ENCODE measurements at places on chromosomes 2 and 18.

DNA sequence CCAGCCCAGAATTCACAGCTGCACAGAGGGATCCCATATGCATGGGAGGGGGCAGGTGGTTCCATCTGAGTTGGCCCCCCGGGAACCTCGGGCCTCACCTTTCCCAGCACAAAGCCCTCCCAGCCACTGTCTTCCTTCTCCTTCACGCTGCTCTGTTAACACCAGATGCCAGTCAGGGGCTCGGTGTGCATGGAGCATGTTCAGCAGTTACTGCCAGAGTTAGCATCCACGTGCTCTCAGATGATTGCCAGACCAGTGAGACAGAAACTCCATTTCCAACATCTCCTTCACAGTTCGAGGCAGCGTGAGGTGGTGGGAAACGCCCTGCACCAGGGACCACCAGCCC lies 101.0 kb downstream of the PTGR3 start:
- DNase-seq = no peak

- DNase-seq = no peak
These were observed 87.3 kb upstream of the SPHKAP start for GRCh38 chr2:228268756-228269155.

GRCh38 chr2:178401994-178402437 lies 49.0 kb downstream of the PRKRA start:
- DNase-seq = no peak

GRCh38 chr2:2896011-2896410 lies 481.6 kb downstream of the EIPR1 start:
- DNase-seq = no peak

DNA sequence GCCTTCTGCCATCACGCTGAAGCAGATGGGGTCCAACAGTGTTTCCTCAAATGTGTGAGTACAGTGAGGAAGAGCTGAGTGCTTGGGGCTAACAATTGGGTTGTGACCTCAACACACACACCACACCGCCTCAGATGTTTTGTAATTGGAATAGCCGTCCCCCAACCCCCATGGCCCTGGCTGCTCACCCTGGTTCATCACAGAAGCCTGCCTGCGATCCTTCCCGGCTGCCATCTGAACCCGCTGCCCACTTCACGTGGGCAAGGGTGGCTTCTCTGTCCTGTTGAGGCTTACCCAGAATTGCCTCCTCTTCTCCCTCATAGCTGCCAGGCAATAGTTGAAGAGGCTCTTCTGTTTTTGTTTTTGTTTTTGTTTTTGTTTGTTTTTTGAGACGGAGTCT lies 44.1 kb downstream of the TGOLN2 start:
- no peak for DNase-seq

DNA sequence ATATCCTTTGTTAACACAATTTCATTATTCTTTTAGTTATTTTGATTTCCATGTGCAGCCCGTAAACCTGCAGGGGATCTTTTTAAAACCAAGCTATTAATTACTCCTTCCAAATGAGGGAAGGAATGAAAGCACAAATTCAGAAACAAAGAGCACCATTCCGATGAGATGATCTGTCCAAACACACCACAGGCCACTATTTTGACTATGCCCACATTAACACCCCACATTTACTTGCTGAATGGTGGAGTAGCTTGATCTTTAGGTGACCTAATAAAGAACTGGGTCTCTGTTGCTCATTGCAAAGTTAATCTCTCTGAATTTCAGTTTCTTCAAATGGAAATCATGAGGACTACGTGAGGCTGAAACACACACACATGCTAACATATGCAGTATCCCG lies 218.0 kb downstream of the IRS1 start:
- DNase-seq = no peak

DNA sequence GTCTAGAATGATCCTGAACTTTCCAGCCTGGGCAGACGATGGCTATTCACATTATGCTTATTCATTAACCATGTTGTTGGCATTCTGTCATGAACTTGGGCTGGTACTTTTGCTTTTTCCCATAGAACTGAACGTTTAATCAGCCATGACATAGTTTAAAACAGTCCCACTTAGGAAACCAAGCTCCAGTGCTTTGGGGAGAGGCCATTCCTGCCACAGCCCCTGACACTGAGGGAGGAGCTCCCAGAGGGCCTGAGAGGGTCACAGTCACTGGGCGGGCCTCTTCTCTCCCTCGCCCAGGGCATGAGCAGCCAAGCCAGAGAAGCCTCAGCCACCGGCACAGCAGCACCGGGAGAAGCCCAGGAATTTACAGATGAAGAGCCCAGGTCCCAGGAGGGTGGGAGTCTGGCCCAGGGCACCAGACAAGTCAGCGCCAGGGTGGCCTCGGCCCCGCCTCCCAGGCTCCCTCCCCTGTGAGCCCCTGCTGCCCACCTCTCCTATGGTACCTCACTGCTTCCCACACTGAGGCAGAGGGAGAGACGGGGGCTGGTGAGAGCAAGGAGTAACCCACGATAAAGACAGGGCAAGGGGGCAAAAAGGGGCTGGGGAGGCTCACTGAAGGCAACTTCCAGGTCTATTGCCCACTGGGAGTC lies 33.6 kb downstream of the MAL start:
- DNase-seq = no peak

- DNase-seq = no peak
These were observed 9.3 kb downstream of the WNT10A start for GRCh38 chr2:218889937-218890336.

DNA sequence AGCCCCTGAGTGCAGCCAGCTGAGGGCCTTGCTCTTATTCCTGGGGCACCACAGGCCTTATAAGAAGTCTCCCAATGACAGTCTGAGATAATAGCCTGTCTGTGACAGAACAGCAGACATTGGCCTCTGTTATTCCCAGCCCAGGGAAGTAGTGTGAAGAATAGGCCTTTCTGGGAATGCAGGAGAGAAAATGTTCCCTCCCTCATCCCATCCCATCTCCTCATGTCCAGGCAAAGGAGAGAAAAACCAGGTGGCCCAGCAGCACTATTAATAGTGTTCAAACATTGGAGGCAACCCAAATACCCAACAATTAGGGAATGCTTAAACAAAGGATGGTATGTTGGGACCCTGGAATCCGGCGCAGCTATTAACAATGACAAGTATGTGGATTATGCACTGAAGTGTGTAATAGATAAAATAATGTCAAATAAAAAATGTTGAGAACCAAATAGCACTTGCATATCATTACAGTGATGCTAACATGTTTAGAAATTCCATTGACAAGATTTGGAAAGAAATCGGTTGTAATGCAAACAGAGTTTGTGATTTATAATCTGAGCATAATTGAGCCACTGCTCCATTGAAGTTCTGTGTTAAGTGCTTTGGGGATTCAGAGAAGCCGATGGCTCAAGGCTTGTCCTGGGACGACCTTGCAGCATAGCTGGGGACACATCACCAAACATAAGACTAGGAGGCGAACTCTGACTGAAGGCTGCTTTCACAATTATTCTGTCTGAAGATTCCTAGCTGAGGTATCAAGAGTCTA lies 69.3 kb downstream of the LBH start:
- no peak for DNase-seq

GRCh38 chr18:22883179-22883578 lies 49.9 kb upstream of the RBBP8 start:
- DNase-seq = no peak

- no peak for DNase-seq
These were observed 58.8 kb upstream of the CDC42EP3 start for GRCh38 chr2:37730037-37730818.

DNA sequence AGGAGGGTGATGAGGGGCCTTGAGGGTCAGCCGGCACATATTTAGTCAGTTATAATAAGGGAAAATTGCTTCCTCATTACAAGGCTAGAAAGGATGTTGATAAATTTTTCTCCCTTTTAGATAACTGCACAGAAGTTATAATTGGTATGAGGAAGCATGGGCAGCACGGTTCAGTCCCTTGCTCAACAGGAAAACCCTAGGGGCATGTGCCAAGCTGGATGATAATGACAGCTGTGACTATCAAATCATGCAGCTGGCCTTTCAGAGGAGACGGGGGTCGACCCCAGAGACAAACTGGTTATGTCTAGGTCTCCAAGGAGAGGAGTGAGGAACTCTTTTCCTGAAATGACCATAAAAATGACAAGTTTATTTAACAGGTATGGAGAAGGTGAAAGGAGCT lies 448.1 kb upstream of the VRK2 start:
- DNase-seq = no peak

GRCh38 chr2:217662984-217663602 lies 339.7 kb downstream of the TNS1 start:
- no peak for DNase-seq

DNA sequence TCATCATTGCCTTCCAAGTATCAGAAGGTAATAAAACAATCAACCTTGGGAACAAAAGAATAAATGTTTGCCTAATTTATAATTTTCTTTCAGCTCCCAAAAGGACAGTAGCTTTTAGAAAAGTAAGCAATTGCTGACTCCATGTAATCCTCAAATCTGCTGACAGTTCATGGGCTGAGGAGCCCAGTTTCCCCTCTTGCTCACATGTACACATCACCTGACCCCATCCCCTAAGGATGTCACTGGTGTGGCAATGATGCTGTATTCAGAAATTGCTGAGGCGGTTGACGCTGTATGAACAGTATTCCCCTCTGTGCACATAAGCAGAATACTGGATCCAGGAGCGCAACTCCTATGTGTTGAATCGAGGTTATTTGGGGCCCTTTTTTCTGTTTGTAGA lies 56.1 kb upstream of the LYPD1 start:
- DNase-seq = no peak

GRCh38 chr18:10207682-10208345 lies 246.6 kb upstream of the APCDD1 start:
- no peak for DNase-seq

GRCh38 chr2:127675331-127676261 lies at the start of gene LIMS2:
LIMS2 (minus strand) TSS chr2:127675530; CDS start chr2:127675024, 506 bp downstream.
- DNase-seq = no peak

GRCh38 chr18:24914171-24914525 lies 437.8 kb downstream of the ZNF521 start:
- no peak for DNase-seq

Data from putamen (tissue), 1 donor.